ENCODE measurements at places on chromosomes 1 and 21.

- no peak for DNase-seq
These were observed 63.1 kb downstream of the MTR start for GRCh38 chr1:236858165-236858564.

GRCh38 chr1:7928247-7928646 is 12.4 kb downstream of the TNFRSF9 start:
- no peak for DNase-seq

- DNase-seq: no peak
These were observed 5.0 kb downstream of the STX12 start for GRCh38 chr1:27778056-27778455.

DNA sequence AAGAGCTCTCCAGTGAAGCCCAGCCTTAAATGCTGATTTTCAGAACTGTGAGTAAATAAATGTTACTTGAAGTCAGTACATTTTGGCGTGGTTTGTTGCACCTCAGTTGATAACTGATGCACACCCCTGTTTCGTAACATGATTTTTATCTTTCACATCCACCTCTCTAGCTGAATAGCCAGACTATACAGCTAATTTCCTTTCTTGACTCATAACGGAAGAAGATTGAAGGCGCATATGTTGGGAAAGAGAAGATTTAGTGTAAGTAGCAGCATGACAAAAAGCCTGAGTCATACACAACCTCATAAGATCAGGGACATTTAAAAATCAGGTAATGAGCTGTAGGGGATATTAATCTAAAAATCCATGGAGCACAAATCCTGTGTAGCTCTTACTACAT is 716.2 kb upstream of the ZP4 start:
- no peak for DNase-seq

DNA sequence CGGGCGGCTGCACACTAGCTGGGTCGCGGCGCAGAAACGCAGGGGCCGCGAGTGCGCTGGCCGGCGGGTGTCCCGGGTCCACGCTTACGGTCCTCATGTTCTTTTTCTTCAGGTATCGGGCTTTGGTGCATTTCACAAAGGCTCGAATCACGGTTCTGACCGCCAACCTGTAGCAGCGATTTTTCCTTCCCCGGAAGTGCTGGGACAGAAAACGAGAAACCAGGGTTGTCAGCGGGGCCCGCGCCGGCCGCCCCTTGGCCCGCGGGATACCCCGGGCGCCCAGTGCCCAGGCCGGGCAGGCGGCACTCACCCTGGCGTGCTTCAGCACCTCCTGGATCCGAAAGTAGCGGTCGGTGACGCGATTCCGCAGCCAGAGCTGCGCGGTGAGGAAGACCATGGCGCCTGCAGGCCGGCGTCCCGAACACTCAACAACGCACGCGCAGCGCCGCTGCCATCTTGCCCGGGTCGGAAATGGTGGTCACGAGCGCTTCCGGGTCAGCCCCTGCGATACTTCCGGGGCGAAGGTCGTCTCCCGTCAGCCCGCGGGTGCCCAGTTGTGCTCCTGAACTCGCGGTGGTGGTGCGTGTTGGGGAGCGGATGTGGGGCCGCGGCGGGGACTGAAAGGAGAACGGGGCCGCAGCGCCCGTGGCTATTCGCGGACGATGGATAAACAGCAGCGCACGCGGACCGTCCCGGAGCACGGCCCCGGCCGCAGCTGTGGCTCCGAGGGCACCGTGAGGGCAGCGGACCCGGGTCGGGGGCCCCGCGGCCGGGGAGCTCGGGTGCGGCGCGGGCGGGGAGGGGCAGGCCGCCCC is at the start of gene MRPL20:
Gene MRPL20, minus strand, starts transcription at position 473 of the 815 bp plus-strand sequence. Its CDS starts 76 bp downstream, at position 397.
- peak; percentile 96 for DNase-seq

DNA sequence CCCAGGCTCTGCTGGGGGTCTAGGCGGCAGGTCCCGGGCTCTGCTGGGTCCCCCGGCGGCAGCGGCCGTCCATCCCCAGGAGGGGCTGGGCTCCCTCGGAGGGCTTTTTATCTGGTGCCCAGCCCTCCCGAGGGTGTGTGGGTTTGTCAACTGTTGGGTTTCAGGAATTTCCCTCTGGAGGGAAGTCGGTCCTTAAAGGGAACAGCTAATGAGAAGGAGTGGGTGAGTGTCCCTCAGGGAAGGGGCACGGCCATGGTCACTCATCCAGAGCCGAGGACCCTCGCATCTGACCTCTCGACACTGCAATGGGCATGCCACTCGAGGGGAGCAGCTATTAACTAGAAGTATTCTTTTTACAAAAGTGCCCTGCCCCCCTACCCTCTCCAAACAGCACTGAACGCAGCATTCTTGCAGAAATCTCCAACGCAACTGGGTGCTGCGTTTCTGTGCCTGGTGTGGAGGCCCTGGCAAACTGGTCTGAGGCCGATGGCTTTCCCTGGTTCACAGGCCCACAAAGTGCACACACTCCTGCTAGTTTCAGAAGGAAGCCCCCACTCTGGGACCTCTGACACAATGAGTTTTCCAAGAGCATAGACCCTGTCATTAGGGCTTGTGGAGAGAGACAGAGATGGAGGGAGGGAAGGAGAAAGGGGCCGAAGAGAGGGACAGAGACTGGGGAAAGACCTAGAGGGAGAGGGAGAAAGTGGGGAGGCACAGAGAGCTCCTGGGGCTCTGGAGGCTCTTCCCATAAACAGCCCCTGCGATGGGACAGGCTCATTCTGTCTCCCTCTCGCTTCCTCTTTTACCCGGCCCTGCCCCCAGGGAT is 1.0 kb upstream of the TSPEAR start:
- DNase-seq: no peak

DNA sequence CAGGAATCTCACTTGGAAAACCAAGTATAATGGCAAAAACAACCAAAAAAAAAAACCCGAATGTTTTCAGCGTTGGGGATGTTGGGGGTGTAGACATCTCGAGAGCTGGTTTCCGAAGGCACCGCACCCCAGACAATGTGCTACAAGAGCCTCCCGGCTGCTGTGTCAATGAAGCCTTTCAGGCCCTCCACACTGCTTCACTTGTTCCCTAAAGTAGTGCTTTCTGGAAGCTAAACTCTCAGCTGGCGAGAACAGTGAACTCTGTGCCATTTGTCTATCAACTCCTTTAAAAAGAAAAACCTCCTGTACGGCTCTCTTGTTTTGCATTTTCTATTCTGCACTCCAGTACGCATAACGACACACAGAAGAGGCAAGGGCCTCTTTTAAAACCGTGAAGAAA is 32.5 kb downstream of the PLEKHO1 start:
- DNase-seq: no peak

DNA sequence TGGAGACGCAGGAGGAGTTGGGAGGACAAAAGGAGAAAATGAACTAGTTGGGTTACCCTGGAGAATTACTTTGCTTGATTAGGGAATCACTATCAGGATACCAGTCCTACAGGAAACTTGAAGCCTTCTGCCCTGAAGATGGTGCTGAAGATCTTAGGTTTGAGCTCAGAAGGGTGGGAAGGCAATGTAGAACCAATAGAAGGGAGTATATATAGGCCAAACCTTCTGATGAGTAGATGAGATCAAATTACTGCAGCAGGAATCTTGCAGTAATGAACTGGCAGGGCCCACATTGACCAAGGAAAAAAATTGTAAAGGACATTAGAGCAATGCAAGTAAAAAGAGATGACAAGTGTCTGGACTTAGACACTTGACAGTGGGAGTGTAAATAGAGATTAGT is 116.3 kb upstream of the CACYBP start:
- peak; percentile 12 for DNase-seq

- no peak for DNase-seq
These were observed 20.5 kb downstream of the TMEM51 start for GRCh38 chr1:15173863-15174614.

GRCh38 chr1:169326956-169327268 is 40.7 kb downstream of the NME7 start:
- no peak for DNase-seq

- peak; percentile 8 for DNase-seq
These were observed 6.0 kb downstream of the CADM3 start for GRCh38 chr1:159177272-159177907.

GRCh38 chr21:15729346-15729673 is 472 bp upstream of the USP25 start:
- no peak for DNase-seq

GRCh38 chr21:28177124-28177523 is 815.6 kb downstream of the LTN1 start:
- DNase-seq: no peak

DNA sequence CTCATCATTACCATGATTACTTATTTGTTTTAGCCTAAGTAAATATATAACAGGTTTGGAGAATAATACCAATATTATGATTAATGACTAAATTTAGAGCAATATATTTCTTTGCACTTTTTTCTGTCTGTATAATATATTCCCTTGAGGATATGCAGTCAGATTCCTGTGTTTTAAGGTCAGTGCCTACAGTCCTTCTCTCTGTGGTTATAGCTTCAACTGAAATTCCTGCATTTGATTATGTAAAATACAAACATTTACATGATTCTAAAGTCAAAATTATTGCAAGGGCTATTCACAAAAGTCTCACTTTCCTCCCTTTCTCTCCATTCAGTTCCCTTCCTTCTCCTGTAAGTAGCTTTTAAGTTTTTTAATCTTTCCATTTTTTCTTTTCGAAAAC is 142.9 kb upstream of the COL6A1 start:
- DNase-seq: no peak

- no peak for DNase-seq
These were observed 95.6 kb downstream of the CD58 start for GRCh38 chr1:116474921-116475849.

- no peak for DNase-seq
These were observed 133.9 kb downstream of the PLXNA2 start for GRCh38 chr1:208110296-208110695.

- no peak for DNase-seq
These were observed 57.9 kb downstream of the CCN1 start for GRCh38 chr1:85638412-85638811.

DNA sequence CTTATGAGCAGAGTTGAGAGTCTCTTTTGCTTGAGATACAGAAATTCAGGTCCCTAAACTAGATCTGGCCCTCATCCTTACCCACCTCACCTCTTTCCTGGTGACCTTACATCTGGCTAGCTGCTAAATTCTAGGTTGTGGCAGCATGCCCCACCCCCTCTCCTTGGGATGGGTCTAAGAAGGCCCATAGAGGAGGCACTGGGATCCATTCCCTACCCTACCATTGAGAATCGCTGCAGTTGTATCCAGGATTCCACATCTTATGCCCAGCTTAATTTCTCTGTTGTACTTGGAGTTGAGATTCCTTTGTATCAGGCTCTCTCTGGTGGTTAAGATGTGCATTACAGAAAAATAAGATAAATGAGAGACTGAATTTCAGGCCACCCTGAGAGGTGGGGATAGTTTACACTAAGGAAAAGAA is 9.5 kb upstream of the TMEM39B start:
- no peak for DNase-seq

GRCh38 chr1:173937062-173937461 is 19.9 kb upstream of the SERPINC1 start:
- DNase-seq: no peak

DNA sequence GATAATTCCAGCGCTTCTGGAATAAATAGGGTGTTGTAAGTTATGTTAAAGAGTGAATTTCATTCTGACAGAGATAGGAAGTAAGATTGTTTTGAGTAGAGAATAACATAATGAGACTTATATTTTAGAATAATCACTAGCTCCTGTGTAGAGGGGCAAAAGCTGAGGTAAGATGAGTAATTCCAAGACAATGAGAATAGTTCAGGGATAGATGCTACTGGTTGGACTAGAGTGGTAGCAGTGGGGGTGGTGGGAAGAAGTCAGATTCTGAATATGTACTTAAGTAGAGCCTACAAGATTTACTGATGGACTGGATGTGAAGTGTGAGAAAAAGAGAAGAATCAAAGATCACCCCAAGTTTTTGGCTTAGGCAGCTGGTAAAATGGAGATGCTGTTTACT is 23.3 kb upstream of the MOV10 start:
- no peak for DNase-seq

DNA sequence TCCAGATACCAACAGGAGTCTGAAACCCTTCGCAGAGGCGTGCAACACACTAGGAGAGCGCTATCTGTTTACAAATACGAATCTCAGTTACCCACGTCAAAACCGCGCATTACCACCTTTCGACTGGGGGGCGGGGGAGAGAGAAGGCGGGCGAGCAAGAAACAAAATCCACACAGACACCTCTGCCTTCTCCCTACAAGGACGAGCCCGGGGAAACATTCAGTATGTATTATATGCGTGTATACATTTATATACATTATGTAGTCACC is 722 bp downstream of the TUT4 start:
- DNase-seq: peak; percentile 73

- peak; percentile 29 for DNase-seq
These were observed 1.5 kb downstream of the ATP1A1 start for GRCh38 chr1:116374353-116375147.

- no peak for DNase-seq
These were observed 16.8 kb upstream of the BRINP3 start for GRCh38 chr1:190494451-190494850.

GRCh38 chr1:91924146-91924545 is 25.1 kb upstream of the BRDT start:
- no peak for DNase-seq

GRCh38 chr1:222251847-222252246 is 296.1 kb downstream of the HHIPL2 start:
- no peak for DNase-seq

DNA sequence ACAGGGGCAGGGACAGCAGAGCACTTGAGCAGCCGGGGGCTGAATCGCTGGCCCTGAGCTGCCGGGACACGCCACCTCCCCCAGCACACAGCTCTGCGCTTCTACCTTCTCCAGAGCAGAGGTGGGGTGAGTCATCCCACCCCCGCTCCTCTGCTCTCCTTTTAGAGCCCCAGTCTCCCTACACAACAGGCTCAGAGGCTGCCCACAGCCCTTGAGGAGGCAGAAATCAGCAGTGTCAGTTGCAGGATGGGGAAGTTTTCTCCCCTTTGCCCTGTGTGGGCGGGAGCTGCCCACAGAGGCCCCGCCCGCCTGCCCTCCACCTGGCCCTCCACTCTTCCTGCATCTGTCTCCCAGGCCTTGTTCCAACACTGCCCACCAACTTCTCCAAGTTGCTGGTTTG is 94.6 kb downstream of the STUM start:
- peak; percentile 81 for DNase-seq

- no peak for DNase-seq
These were observed 181.0 kb downstream of the PTPRU start for GRCh38 chr1:29417147-29417858.

GRCh38 chr1:19365721-19366120 is 53.6 kb downstream of the SLC66A1 start:
- DNase-seq: no peak

Data from CD4-positive, alpha-beta T cell treated with Interleukin-6 for 4 hours (primary cell).